RPMI7951 (cell line): ENCODE measurements at places on chromosomes 11 and 22. TPM values are rescaled to one million over a fixed set of nuclear protein-coding genes. Genes with fewer than 3 reads are reported as not detected.

The CD3E gene
- not detected in 2 replicates for total RNA-seq

- DNase-seq: no peak
These were observed 20.0 kb downstream of the KCNJ4 start for GRCh38 chr22:38435010-38435409.

DNA sequence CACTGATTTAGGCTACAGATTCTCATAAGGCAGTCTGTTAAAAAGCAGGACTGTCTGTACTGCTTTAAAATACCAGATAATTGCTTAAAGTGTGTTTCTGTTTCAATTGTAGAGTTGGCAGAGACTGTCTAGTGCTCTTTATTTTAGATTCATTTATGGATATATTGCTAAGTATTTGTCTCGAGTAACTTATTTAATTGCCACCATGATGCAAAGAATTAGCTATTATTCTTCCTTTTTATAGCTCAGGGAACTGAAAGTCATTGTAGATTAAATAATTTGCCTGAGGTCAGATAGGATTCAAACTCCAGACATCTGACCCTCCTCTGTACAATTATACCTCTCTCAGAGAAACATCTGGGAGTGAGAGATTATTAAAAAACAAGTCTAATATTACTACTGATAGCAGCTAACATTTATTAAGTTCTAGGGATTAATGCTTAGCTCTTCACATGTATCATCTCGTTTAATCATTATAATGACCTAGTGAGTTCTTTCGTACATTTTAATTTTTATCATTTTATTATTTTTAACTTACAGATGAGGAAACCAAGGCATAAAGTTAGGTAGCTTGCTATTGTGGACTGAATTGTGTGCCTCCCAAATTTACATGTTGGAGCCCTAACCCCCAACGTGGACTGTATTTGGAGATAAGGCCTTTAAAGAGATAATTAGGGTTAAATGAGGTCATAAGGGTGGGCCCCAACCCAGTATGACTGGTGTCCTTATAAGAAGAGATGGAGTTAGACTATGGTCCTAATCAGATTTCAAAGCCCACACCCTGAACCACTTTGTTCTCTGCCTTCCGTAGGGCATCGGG, 19.7 kb upstream of the RAG2 start:
- DNase-seq: no peak

- DNase-seq: no peak
These were observed 12.6 kb downstream of the PRAME start for GRCh38 chr22:22546490-22546889.

The ANO5 gene
- not detected in 2 replicates for total RNA-seq

- DNase-seq: no peak
These were observed 288.1 kb downstream of the TBC1D22A start for GRCh38 chr22:47050401-47051051.

DNA sequence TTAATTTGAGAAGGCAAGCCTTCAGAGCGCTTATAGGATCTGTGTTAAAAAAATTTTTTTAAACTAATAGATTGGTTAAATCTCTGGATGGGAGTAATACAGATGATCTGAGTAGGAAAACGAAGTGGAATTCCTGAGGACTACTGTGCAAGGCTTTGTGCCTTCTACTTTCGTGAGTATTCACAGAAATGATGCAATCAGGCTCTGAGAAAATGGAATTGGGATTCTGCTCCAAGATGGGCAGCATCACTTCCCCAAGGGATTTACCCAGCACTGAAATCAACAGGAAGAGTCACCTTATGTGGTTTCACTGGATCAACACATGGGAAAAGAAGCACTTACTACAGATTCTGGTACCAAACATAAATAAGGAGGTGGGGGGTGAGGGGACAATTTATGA, 12.5 kb downstream of the KMT5B start:
- DNase-seq: no peak

GRCh38 chr11:29319210-29319609, 697.6 kb downstream of the KCNA4 start:
- no peak for DNase-seq

GRCh38 chr22:27825174-27825573, 23.6 kb upstream of the MN1 start:
- DNase-seq: no peak

DNA sequence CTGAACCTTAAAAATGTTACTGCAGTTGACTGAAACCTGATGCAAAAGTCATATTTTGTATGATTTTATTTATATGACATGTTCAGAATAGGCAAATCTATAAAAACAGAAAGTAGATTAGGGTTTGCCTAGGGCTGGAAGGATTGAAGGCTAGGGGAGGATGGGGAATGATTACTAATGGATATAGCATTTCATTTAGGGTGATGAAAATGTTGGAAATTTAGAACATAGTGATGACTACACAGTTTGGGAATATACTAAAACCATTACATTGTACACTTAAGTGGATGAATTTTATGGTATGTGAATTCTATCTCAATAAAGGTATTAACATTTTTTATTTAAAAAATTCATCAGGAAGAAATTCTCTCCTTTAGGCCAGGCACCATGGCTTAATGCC, 22.9 kb upstream of the PAFAH1B2 start:
- no peak for DNase-seq

GRCh38 chr11:75428281-75428724, 4.7 kb downstream of the KLHL35 start:
- peak; percentile 87 for DNase-seq

GRCh38 chr22:43297270-43298061, 45.7 kb downstream of the SCUBE1 start:
- DNase-seq: no peak

The LAYN gene
- total RNA-seq: 10.9 and 13.3 TPM in 2 replicates

The OR52H1 gene
- total RNA-seq: not detected in 2 replicates

The GRIK4 gene
- total RNA-seq: not detected in 2 replicates

DNA sequence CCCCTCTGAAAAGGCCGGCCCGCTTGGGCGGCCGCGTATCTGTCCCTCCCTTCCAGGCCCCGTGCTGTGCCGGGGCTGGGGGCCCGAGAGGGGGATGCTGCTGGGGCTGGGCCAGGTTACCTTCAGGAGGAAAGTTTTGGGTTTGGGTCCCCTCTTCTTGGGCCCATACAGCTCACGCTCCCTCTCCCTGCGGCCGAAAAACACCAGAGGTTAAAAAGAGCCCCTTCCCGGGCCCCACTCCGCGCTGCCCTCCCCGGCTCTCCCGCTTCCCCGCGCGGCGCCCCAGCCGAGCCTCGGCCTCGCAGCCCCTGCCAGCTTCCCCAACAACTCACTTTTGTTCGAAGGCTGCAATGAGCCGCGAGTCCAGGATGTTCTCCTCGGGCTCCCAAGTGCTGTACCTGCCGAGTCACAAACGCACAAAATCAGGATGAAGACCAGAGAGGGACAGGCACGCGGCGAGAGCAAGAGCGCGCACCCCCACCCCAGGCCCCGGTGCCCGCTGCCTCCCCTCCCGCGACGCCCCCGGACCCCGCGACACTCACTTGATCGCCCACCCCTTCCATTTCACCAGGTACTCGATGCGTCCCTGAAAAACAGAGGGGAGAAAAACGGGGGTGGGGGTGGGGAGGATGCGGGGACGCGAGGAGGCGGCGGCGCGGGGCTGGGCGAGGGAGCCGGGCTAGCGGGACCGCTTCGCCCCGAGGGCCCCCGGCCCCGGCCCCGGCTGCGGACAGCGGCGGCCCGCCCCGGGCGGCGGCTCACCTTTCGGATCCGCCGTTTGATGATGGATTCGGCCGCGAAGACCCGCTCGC, 450 bp downstream of the CBX6 start:
- no peak for DNase-seq

DNA sequence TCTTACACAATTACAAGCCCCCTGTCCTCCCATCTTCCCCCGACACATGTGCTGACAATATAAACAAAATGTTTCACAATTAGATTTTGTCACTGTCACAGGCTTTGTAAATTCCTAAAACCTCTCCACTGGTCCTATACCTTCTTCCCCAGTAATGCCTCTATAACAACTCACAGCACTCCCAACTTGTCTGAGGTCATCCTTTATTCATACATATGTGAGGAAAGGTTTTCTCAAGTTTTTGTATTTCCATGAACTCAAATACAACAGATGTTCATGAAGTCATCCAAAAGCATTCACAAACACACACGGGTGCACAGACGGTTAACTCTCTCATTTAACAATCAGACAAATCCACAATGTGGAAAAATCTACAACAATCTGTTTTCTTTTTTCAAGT, 1.9 kb downstream of the OR52H1 start:
- DNase-seq: no peak

The KRTAP5-2 gene
- total RNA-seq: not detected in 2 replicates

The EIF4G2 gene
- 645 and 752 TPM in 2 replicates for total RNA-seq

DNA sequence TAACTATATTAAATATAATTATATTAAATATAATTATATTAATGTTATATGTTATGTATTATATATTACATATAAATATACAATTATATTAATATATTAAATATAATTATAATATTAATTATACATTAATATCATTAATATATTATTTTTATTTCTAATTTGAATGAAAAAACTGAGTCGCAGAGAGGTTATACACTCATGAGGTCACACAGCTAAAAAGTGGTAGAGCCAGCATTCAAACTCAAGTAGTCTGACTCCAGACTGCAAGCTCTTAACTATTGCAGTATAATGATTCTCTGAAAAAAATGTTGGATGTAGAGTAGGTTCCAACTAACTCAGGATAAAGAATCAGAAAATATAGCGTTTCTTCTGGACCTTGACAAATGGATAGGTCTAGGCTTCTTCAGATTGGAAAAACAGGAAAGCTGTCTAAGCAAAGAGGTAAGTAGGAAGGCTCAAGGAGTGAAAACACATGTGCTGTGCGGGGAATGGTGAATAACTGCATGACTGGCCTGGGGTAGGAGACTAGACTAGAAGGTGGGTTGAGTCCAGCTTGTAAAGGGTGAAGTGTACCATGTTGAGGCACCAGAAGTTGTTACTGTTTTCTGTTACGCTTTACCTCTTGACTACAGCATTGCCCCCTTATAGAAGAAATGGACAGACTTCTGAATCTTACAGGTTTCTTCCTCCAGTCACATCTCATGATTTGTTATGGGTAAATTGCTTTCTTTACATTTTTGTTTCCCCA, 80.3 kb downstream of the TRIM44 start:
- no peak for DNase-seq

DNA sequence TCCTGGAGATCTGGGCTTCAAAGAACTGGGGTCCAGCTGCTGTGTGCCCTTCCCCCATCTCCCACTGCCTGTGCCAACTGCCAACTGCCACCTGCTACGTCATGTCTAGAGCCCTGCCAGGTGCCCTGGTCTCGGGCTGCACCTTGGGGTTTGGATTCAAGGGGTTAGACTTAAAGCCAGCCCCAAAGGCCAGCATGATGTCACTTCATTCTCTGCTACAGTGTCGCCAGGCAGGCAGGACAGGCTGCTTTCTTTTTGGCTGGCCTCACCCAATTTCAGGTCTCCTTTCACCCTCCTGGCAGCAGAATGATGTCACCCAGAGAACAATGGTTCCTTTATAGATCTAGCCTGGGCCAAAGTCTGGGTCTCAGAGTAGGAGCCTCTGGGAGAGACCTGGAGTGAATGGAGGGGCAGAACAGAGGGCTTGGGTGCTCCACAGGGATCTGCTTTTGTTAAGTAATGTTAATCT, 79.5 kb upstream of the CRYBB3 start:
- DNase-seq: peak; percentile 16

DNA sequence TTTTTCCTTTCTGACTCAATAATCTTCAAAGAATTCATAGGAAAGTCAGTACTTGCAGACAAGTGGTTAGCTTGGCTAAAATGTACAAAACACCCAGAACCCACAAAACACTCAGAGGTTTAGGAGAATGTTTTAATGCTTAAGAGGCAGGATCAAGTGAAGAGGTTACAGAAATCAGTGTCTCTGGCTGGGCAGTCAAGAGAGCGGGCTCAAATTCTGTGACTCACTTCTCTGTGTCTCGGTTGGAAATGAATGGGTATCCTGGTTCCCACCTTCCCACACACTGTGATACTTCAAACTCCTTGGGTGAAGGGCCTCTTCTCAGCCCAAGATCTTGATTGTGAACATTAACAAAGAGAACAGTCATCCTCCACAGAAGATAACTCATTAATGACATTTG, 3.8 kb downstream of the MPEG1 start:
- DNase-seq: no peak

The THY1 gene
- 949 and 1,053 TPM in 2 replicates for total RNA-seq

DNA sequence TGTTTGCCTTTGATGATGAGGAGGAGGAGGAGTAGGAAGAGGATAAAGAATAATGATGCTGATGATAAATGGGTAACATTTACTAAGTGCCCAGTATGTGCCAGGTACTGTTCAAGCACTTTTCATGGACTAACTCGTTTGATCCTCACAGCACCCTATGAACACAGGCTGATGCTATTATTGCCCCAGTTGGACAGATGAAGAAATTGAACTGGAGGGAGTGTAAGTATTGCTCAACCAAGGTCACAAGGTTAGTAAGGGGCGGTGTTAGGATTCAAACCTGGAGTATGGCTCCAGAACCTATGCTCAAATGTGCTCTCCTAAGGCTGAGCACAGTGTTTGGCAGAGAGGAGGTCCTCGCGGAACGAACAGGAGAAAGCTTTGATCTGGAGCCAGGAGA, 78.6 kb downstream of the SYN3 start:
- DNase-seq: no peak

GRCh38 chr22:49426098-49426497, 401.6 kb downstream of the BRD1 start:
- no peak for DNase-seq

The FIBIN gene
- total RNA-seq: not detected in 2 replicates

- no peak for DNase-seq
These were observed 3.3 kb downstream of the EPS8L2 start for GRCh38 chr11:709109-709997.

- DNase-seq: no peak
These were observed 274.7 kb downstream of the CASP12 start for GRCh38 chr11:104623518-104623917.

GRCh38 chr11:120562806-120563425, 51.4 kb downstream of the GRIK4 start:
- no peak for DNase-seq

The COA4 gene
- 143 and 159 TPM in 2 replicates for total RNA-seq

The LRRC4C gene
- not detected in 2 replicates for total RNA-seq
